ENCODE measurements at places on chromosomes 1 and 21.

GRCh38 chr1:245383396-245384330 lies 228.9 kb downstream of the KIF26B start:
- no peak for DNase-seq

DNA sequence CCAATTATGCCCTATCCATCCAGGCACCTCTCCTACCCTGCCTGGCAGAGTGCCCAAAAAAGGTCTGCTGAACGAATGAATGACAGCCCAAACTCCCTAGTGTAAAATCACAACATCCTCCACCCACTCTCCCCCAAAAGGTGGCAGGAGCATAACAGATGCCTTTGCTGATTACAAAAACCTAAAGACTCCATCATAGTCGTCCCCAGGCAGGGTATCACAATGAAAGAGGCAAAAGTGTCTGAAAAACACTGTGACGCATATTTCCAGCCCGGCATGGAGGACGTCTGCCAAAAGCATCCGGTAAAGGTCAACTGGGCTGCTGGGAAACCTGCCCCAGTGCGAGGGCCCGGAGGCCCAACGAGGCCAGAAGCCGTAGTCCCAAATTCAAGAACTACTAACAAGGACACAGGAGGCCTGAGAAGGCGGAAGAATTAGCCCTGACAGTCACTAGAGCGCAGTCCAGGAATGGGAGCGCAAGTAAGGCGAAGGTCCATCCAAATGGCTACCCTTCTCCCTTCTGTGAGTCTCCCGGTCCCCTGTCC lies 576 bp downstream of the SMIM12 start:
- no peak for DNase-seq

DNA sequence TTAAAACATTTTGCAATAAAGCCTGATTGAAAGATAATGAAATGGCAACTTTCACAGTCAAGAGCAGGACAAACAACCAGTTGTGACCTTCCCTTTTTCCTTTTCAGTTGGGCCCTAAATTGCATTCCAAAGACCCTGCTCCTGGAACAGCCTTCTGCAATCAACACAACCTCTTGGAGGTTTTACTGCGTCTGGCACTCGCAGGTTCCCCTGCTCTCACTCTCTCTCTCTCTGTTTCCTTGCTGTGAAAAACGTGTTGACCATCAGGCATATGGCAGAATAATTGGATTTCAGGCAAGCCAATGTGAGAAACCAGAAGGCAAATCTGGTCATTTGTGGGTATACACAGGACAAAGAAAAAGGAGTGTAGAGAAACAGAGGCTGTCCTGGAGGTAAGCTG lies 23.2 kb downstream of the SLC44A5 start:
- DNase-seq = no peak

GRCh38 chr21:15852146-15852545 lies 122.4 kb downstream of the USP25 start:
- no peak for DNase-seq

- DNase-seq = no peak
These were observed 6.4 kb downstream of the SMCP start for GRCh38 chr1:152884506-152884905.

GRCh38 chr1:46538147-46538546 lies 13.3 kb downstream of the KNCN start:
- no peak for DNase-seq

GRCh38 chr1:189654906-189655305 lies 822.8 kb downstream of the BRINP3 start:
- DNase-seq = no peak

DNA sequence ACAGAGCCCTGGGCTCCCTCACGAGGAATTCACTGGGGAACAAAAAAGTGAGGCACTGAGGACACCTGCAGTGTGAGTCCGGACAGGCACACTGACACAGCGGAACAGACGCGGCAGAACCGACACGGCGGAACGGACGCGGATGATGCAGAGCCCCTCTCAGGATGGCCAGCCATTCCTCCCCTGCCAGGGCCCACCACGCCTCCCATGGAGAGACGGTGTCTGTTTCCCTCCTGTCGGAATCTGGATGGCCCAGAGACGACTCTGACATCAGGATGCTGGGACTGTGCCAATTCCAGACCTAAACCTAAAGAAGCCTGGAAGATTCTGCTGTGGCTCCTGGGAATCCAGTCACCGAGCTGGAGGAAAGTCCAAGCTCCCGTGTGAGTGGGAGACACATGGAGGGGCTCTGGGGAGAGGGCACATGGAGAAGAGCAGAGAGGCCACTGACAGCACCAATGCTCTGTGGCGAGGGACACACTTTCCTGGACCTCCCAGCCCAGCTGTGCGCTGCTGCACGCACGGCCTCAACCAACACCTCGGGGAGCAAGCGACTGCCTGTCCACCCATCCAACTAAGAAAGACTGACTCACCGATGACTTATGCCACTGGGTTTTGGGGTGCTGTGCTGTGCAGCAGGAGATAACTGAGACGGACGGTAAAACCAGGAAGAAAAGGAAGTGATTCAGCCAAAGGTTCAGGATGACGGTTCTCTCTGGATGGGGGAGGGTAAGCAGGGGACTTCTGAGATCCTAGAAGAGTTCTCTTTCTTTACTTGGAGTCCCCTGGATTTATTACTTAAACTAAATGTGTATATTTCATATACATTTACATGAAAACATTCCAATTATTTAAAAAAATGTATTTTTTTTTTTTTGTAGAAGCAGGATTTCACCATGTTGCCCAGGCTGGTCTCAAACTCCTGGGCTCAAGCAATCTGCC lies 23.3 kb downstream of the ZBTB17 start:
- no peak for DNase-seq

GRCh38 chr1:65165269-65165993 lies 17.4 kb downstream of the AK4 start:
- DNase-seq = no peak

DNA sequence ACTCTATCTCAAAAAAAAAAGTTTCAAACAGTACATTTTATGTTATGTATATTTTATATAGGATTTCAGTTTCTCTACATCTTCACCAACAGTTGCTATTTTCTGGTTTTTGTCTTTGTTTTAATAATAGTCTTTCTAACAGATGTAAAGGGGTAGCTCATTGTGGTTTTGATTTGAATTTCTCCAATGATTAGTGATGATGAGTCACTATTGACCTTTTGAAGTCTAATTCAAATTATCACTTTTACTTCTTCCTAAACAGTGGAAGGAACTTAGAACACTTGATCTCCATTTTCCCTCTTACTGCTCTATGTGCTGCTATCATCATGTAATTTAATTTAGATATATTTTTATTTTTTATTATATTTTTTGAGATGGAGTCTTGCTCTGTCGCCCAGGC lies 31.7 kb upstream of the SHCBP1L start:
- no peak for DNase-seq

- DNase-seq = no peak
These were observed 51.2 kb downstream of the EPHB2 start for GRCh38 chr1:22761821-22762220.

- no peak for DNase-seq
These were observed 148.5 kb downstream of the DHRS3 start for GRCh38 chr1:12469493-12469892.

DNA sequence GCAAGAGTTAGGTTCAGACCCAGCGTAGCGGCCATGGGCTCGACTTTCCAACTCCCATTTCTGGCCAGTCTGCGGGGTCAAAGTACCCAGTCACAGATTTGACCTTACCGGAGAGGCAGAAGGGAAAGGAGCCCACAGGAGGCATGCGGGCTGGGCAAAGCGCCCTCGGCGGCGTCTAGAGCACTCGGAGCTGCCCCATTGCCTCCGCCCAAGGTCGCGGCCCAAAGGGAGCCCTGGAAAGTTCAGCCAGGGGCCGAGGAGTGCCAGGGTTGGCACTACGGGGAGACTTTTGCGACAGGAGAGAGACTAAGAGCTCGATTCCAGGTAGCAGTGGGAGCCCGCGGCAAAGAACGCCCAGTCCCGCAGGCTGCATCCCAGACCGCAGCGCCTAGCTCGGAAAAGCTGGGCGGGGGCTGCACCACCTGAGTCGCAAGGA lies 896 bp downstream of the KANK4 start:
- DNase-seq = no peak

DNA sequence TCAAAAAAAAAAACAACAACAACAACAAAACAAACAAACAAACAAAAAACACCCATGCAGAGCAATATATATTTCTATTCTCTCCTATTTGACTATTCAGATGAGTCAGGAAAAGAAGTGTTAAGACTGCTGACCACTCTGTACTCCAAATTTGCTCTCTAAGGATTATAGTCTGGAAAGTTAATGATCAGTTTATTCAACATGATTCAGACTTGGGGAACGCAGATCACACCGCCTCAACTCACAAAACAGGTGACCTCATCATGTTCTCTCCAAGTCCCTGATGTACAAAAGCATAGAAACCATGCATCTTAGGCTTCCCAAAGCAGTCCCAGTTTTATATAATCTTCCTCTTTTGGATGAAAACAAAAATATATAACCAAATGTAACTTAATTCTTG lies 51.9 kb upstream of the PRRC2C start:
- no peak for DNase-seq

- DNase-seq = no peak
These were observed 3.1 kb downstream of the ATP1A1 start for GRCh38 chr1:116375887-116376728.

DNA sequence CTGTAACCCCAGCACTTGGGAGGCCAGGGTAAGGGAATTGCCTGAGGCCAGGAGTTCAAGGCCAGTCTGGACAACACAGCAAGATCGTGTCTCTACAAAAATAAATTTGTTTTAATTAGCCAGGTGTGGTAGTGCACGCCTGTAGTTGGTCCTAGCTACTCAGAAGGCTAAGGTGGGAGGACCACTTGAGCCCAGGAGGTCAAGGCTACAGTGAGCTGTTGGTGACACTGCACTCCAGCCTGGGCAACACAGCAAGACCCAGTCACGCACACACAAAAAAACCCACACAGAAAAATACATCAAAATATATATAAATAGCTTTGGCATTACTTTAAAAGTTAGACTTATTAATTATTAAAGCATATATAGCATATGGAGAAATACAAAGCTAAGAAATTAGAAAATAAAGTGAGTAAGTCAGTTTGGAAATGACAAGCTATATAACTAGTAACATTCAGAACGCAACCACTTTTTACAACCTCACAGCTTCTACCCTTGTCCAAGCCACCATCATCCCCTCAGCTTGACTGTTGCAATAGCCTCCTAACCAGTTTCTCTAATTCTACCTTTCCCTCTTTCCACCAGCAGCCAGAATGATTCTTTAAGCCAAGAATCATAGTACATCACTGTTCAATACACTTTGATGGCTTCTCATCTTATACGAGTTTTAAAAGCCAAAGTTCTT lies 14.5 kb downstream of the PIK3R3 start:
- no peak for DNase-seq

DNA sequence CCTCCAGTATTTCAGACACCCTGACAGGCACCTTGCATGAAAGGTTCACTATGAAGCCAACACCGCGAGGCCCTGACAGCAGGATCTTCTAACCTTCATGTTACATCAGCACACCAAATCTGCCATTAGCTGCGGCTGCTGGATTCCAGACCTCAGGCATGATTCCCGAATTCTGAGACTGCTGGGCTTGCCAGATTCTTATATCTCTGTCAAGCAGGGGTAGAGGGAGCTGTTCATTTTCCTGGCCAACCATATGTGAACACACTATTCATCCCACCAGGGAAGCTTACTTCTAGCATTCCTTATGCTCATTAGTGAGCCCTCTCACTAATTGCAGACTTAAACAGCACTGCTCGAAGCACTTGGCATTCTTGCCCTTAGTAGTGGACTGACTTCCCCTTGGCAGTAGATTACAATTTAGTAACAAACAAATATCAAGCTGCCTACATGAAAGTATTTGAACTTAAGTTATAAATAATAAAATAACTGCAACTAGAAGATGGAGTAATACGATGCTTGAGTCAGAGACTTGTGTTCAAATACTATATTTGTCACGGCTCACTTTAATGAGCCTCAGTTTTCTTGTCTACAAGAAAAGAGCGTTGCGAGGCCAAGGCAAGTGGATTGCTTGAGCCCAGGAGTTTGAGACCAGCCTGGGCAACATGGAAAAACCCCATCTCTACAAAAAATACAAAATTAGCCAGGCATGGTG lies 43.3 kb downstream of the NID1 start:
- DNase-seq = no peak

DNA sequence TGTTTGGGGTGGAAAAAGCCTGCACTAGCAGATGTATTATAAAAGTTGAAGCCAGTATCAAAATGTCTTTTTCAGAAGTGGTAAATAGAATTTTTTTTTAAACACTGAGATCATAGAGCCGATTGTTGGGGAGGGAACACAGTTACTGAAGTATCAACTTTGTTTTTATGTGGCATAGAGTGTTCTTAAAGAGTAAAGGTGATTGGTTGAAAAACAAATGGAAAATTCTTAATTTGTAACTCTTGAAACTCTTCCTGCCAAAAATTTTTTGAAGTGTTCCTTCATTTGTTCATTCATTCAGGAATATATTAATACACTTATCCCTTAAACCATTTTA lies 83.3 kb downstream of the DISP1 start:
- no peak for DNase-seq

DNA sequence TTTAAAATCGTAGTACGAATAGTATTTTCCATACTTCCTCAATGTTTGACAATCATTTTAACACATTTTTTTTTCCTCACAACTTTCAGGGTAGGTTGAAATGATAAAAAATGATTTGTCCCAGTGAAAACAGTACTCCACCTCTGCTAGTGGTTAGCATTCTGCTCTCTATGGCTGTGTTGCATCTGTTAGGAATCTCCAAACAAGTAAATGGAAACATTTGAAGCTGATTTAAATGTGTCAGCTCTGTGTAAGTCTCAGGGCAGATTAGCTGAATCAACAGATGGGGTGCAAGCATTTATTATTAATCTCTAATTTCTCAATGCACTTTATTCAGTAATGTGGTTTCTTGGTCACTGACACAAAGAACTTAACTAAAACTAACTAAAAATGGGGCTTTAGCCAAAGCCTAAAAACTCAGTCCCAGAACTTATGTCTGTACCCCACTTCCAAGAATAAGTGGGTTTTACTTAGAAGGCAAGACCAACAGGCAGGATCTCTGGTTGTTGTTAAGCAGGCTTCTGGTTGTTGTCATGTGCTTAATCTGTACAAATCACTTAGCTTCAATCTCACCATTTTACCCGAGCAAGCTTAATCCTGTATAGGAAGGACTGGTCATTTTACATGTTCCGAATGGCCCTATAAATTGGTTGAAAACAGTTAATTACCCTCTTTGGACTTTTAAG lies 67.8 kb downstream of the PRRX1 start:
- no peak for DNase-seq

GRCh38 chr1:108119500-108119899 lies 80.6 kb downstream of the SLC25A24 start:
- DNase-seq = no peak

DNA sequence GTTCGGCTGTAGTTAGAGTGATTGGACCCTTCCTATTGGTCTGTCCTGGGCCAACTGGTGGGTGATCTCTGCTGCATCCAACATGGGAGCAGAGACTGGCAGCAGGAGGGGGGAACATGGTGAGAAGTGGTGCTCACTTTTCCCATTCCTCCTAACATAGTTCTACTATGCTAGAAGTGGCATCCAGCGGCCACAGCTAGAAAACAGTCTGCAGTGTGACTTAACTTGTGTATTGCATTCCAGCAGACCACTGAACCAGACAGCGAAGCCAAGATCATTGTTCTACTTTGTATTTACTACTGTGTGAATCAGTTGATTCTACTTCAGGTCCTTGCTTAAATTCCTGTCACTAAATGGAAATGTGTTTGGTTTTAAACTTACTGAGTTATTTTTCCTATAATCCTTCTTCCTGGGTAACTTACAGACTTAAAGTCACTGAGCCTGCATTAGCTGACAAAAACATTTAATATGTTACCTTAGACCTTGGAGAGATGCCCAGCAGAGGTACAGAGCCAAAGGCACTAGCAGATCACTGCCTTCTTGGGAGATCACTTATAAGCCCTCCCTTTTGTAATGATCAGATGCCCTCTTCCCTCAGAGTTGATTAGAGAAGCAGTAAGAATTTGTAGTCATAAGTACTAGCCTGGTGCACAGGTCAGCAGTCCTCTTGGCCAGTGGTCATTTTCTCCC lies 8.2 kb downstream of the FABP3 start:
- no peak for DNase-seq

Measured in cerebellar nuclear complex (tissue), 1 donor.